ENCODE measurements at places on chromosomes 1 and 21.

DNA sequence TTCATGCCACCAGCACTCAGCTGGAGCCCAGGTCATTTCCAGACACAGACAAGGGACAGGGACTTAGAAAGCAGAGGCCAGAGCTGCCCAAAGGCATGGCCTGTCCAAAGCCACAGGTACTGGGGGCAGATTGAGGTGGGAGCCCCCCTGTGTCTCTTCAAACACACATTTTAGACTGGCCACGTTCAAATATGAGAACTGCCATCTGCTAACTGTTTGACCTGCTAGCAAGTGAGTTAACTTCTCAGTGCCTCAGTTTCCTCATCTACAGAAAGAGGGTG, 862 bp upstream of the LEFTY2 start:
- no peak for DNase-seq

DNA sequence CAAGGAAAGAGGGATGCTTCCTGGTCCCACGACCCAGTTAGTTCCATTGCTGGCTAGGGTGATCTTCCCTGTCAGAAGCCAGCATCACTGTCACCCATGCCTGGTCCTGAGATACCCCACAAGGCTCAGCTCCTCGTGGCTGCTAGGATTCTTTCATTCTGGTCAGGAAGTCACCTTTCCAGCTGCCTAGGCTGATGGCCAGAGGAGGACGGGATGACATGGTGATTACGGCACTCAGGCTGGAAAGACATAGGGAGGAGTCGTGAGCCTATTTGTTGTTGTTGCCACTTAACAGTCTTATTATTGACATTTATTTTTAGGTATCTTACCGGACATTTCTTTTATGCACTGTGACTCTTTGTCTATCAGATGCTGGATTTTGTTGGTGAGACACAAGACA, 20.0 kb upstream of the MAPKAPK2 start:
- no peak for DNase-seq

GRCh38 chr1:51998701-51999100, 8.2 kb upstream of the RAB3B start:
- DNase-seq = no peak

DNA sequence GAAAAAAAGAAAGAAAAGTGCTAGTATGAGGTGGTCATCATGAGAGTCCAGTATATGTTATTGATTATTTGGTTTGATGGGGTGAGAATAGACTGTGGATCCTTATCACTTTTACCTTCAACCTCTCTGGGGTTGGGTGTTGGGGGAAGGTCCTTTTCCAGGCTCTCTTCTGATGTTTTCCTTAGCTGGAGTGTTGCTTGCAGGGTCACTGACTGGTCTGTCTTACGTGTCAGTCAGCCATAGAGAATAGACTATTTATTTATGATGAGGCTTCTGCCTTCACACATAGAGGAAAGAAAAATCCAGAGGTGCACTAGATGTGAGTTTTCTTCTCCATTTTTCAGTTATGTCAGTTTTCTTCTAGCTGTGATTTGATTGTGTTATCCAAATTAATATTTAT, 36.5 kb downstream of the MAP3K21 start:
- no peak for DNase-seq

GRCh38 chr1:184483101-184483683, 96.4 kb downstream of the C1orf21 start:
- no peak for DNase-seq

GRCh38 chr1:15192916-15193550, 39.5 kb downstream of the TMEM51 start:
- DNase-seq = no peak

- DNase-seq = no peak
These were observed 85.3 kb upstream of the ZBTB40 start for GRCh38 chr1:22366346-22366745.

GRCh38 chr21:41499920-41500319, 8.0 kb downstream of the TMPRSS2 start:
- DNase-seq = no peak

DNA sequence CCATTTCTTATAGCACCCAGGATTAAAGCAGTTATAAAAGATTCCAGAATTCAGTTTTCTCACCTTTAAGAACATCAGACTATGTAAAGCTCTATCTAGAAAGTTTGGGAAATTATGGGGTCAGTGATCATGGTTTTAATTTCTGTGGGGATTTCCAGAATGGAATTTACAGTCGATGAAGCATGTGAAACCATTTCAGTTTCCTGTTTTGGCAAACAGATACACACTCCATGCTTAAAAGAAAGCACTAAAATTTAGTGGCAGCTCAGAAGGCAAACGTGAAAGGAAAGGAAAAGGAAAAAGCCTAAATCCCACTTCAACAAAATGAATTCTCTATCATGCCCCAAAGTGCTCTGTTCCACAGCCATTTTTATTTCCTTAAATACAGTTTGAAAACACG, 60.4 kb downstream of the FYB2 start:
- no peak for DNase-seq

DNA sequence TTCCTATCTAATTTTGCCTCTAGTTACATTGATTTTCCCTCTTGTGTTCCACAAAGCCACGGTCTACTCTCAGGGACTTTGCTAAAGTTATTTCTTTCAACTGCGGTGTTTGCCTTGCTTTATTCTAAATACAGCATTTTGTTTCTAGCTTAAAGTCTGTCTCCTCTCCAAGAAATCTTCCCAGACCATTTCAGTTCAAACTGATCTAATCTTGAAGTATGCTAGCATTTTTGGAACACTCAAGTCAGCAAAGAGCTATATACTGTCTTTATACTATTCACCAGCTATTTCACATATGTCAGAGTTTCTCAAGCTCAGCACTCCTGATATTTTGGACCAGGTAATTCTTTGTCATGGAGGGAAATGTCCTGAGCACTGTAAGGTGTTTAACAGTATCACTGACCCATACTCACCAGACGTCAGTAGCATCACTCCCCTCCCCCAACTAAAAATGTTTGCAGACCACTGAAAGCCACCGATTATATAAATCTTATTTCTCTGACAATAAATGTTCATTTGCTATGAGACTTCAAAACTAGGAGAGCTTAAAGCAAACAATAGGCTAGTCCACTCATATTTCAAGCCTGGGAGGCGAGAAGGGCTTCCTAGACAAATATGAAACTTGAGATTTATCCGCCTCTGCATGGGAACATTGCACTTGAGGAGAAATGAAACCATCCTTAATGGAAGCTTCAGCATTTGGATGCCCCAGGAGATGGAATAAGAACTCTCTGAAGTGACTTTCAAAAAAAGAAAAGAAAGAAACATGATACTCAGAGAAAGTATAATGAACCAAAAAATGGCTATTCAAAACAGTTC, 81.1 kb downstream of the KIAA0319L start:
- DNase-seq = no peak

- no peak for DNase-seq
These were observed 297.8 kb downstream of the BRINP3 start for GRCh38 chr1:190179817-190180216.

DNA sequence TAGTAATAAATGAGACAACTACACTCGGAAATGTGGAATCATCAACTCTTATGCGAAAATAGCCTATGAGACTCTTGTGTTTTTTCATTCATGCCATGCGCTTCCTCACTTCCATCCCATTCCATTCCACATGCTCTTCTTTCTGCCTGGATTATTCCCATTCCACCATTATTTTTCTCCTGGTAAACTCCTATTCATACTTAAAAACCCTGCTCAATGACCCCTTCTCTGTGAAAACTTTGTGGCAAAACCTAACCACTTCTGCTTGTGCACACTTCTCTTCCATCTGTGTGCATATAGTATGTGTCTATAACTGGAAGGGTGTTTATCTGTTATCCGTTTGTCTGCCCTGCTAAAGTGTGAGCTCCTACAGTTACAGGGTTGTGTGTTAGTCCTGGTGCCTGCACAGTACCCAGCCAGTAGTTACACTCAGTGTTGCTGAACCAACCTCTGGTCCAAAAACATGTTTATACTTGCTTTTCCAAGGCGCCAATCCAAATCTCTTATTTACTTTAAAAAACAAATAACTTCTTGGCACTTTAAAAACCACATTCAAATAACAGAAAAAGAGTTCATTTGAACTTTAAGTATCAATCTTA, 10.7 kb downstream of the EPHX1 start:
- no peak for DNase-seq

GRCh38 chr1:189782295-189782694, 695.4 kb downstream of the BRINP3 start:
- DNase-seq = peak; percentile 78

GRCh38 chr21:25506261-25506660, 101.0 kb downstream of the MRPL39 start:
- no peak for DNase-seq

DNA sequence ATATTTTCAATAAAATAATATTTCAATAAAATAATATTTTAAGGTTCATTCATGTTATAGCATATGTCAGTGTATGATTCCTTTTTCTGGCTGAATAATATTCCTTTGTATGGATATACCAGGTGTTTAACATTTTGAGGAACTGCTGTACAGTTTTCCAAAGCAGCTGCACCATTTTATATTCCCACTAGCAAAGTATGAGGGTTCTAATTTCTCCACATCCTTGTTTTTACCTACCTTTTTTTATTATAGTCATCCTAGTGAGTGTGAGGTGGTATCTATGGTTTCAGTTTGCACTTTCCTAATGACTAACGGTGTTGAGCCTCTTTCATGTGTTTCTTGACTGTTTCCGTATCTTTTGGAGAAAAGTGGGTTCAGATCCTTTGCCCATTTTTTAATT, 5.2 kb downstream of the DEGS1 start:
- no peak for DNase-seq

DNA sequence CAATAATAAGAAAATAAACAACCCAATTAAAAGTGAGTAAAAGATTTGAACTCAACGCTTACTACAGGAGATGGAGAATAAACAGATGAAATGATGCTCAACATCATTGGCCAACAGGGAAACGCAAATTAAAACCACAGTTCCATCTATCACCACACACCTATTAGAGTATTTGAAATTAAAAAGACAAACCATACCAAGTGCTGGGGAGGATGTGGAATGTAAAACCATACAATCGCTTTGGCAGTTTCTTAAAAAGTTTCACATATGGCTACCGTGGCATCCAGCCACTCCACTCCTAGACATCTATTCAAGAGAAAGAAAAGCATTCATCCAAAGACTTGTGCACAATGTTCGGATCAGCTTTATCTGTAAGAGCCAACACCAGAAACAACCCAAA, 1.3 kb upstream of the LRRC3 start:
- no peak for DNase-seq

DNA sequence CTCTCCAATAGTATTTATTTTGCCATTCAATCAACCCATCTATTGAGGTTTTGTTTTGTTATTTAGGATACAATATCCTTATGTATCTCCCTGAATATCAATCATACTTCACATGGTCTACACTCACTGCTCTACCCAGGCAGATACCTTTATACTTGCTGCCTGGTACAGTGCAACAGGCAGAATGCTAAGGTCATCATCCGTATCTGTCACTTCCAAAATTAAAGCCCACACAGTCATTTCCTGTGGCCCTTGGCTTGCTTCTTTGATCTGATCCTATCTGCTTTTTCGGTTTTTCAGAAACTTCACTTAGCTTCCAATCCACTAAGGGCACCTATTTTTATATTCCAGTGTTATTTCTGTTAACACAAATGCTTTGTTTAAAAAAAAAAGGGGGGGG, 22.3 kb upstream of the ZZZ3 start:
- no peak for DNase-seq

DNA sequence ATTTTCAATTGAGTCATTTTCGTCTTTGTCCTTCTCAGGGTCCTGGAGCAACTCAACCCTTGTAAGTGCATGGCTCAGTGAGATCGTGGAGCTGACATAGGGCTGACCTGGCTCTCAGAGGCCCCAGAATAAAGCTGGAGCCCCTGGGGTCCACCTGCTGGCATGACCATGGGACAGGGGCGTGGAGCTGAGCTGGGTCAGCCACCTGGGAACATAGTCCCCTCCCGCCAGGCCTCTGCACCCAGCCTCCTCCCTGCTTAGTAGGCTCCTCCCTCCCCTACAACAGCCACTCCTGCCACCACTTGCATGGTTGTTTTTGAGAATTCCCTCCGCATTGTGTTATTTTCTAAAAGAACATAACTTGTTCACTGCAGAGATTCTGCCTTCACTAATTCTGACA, 3.1 kb upstream of the RIPK4 start:
- DNase-seq = no peak

DNA sequence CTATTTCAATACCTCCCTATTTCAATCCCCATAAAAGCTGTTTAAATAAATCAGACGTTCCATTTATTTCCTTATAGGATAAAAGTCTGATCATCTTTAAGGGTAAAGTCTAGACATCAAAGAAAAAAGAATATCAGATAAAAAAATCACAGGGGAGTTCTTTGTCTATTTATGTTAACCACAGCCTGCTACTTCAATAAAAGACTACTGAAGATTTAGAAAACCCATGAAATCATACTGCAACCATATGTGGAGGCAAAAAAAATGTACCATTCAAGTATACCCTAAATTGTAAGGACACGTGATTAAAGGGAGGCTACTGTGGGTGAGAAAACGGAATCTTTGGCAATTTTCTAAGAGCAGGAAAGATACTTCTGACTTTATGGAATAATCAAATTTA, 108.2 kb upstream of the TNFSF4 start:
- no peak for DNase-seq

GRCh38 chr1:235625831-235626230, 23.8 kb downstream of the GNG4 start:
- DNase-seq = no peak
